ENCODE measurements at places on chromosomes 7 and 10. TPM values are rescaled to one million over a fixed set of nuclear protein-coding genes. Genes with fewer than 3 reads are reported as not detected.

Gene UTF1
- not detected for total RNA-seq

Gene AUTS2
- 82.1 TPM for total RNA-seq

Gene CFAP46
- 9.2 TPM for total RNA-seq

Gene TNS3
- total RNA-seq = 28.8 TPM

Gene PPP1R17
- 2.8 TPM for total RNA-seq

Gene PDZD7
- total RNA-seq = 7.2 TPM

Gene AKR1B15
- total RNA-seq = not detected

Gene TRPV5
- 0.23 TPM for total RNA-seq

Gene ACHE
- total RNA-seq = 73.4 TPM

Gene MARVELD1
- total RNA-seq = 4.4 TPM

Gene CYP3A5
- total RNA-seq = not detected

Gene OR13A1
- total RNA-seq = not detected

Gene NUTM2D
- total RNA-seq = 7.8 TPM
